ENCODE measurements at places on chromosomes 3 and 15.

GRCh38 chr3:173275740-173276139 lies 121.8 kb upstream of the NLGN1 start:
- no peak for DNase-seq

DNA sequence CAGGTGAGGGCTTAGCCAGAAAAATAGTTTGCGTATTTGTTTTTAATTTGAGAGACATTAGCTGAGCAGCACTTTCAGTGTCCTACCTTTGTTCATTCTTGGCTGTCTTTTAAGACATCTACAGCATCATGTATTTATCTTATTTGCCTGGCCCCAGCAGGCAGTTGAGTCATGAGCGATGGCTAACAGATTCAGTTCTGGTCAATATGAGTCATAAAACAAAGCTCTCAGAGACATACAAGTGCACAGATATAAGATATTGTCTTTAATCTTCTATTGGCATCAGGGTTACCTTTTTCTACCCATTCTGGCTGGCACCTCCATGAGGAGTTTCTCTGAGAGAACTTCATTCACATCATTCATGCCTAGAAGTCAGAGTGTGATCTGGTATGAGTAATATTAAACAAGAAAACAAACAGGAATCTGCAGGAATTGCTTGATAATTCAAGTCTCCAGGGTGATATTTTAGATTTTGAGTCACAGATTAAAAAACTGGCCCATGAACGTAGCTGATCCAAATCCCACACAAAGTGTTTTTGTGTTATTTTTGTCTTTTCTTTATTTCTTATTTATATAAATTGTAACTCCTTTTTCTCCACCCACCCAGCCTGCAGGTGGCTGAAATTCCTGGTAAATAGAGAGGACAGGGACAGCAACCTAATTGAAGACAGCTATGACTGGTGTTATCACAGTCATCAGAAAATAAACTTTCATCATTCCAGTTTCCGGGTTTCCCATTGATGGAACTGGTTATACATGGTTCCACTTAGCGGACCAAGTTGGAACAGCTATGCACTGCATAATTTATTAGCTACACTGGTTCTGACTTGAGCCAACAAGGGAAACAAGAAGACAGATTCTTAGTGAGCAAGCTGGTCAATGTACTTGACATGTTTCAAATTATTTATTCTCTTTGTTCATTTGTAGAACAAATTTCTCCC lies 47.3 kb downstream of the PLSCR2 start:
- no peak for DNase-seq

DNA sequence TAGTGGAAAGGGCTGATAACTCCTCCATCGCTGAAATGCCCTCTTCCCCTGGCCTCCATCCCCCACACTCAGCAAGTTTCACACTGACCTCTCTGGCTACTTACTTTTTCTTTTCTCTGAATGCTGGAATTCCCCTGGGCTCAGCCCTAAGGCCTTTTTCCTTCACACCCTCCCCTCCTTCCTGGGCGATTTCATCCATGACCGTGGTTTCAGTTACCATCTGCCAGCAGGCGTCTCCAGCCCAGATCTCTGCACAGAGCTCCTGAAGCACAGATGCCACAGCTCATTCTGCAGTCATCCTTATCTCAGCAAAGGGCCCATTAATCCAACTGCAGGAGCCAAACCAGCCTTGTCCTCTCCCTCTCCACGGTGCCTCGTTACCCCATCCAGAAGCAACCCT lies 114.0 kb downstream of the RFTN1 start:
- no peak for DNase-seq

- no peak for DNase-seq
Measured at GRCh38 chr3:78476076-78476475, 1291.7 kb downstream of the ROBO1 start.

DNA sequence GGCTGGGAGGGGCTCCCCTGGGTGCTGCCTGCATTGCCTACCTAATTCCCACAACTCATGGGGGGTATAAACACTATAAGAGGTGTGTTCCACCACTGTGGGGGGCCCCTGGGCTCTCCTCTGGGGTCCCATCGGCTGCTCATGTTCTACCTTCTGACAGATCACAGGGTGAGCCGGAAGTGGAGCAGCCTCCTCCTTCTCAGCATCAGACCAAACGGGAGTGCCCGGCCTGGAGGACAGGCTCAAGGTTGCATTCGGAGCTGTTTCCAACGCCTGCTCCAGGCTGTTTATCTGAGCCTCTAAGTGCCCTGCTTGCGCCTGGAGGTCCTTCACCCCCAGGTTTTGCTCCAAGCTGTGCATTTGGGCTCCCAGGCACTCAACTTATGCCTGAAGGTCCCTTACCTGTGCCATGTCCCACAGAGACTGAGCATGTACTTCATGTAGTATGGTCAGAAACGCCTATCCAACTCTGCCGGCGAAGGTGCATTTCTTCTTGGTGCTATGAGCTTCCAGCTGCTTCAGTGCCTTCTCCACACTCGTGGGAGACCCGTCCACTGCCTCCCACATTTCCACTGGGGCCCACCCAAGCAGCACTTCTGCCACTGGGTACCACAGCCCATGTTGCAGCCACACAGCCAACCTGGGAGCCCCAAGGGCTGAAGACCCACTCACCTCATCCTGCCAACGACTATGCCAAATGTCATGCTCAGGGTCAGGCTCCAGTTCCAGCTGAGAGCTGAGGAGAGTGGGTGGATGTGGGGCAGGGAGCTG lies 232.1 kb downstream of the IGSF11 start:
- no peak for DNase-seq
